ENCODE measurements at places on chromosomes 3 and 15.
A peak's percentile ranks its signal among the peaks of the same experiment; 100 is the strongest.

DNA sequence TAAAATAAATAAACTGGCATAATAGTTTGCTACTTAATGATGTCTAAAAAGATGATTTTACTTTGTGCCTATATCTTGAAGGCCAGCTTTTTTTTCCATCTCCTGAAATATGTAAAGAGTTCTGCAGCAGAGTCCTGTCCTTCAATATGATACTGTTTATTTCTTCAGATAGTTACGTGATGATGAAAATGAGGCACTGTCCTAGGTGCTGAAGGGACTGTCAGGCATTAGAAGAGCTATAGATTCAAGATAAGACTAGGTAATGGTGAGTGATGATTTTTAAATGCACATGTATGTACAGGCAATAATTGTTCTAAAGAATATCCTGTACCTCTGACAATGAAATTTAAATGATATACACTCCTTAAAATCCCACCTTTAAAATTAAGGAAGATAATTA lies 326.9 kb upstream of the DNAJC19 start:
- no peak for DNase-seq

DNA sequence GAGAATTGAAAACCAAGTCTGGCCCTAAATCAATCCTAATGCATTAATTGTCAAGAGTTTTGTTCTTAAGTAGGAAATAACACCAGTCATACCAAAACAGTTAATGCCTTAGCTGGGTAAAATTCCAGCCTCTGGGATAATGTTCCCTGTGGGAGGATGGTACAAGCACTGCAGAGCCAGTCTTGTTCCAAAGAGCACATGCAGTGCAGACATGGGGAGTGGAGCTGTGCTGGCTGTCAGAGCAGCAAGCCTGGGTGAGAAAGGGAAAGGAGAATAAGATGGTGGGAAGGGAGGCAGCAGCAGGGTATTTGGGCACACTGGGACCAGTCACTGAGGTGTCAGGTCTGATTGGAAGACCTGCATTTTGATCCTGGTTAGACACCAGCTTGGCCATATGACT lies 12.1 kb downstream of the ALAS1 start:
- no peak for DNase-seq

GRCh38 chr3:115239717-115240116 lies 92.6 kb upstream of the ZBTB20 start:
- peak; percentile 64 for DNase-seq

DNA sequence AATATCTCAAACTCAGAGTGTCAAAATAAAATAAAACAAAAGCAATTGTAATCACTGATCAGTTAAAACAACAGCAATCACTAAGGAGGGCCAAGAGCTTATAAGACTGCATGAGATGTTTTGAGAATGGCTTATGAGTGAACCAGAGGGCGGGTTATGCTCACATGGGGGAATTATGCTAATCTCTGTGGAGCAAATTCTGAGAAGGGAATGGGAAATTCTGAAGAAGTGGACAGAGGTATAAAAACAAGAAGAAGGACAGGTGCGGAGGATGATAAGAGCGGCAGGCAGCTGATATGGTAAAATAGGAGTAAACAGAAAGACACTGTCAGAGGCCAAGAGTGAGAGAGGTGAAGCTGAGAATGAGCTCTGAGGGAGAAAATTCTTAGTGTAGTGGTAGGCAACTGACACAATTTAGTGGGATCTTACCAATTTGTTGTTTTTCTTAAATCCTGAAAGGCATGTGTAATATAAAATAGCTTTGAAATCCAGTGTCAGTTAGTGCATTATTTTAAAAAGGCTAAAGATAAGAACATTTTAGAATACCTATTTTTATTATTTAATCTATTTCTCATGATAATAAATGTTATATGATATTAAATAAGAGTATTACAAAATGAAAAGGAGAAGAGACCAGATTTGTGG lies 133.8 kb downstream of the SPATA16 start:
- DNase-seq = no peak

DNA sequence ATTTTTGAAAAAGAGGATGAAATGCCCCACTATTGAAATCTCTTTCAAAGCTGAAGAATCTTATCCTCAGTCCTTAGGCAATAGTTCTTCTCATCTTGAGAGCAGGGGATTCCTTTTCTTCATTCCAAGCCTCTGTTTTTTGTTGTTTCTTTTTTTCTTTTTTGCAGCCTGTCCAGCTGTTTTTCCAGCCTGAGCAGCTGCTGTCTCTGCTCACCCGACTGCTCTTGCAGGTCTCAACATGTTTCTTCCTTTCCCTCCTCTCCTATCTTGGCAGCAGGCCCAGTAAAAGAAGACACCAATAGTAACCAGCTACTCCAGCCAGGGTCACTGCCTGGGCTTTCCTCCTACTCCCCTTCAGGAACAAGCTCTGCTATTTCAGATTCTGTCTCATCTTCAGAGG lies 23.8 kb downstream of the MEX3B start:
- DNase-seq = no peak

DNA sequence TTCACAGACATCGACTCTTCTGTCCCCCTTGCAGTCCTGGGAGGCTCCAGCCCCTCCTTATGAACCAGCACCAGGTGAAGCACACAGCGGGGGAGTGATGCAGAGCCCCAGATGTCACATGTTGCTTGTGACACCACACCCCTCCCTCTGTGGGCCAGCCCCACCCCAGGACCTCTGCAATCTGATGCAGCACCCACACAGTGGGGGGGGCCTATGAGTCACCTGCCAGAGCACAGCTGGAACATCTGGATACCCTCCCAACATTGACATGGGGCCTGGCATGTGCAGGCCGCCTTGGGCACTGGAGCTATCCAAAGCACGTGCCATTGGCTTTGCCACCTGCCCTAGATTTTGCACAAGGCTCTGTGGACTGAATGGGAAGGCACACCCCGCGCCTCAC lies 70.5 kb downstream of the FEM1B start:
- no peak for DNase-seq

DNA sequence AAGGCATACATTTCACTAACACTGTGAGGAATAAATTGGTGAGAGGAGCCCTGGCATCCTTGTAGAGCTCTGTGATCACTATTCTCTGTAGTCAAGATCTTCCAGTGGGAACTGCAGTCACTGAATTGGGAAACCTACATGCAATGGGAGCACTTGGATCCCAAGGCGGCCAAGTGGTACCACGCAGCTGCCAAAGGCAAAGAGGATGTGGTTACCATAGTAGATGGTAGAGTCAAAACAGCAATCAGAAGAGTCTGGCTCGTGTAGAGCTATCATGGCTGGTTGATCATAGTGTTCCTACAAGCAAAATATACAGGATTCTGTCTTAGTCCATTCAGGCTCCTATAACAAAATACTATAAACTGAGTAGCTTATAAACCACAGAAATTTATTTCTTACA lies 849.7 kb downstream of the ROBO2 start:
- no peak for DNase-seq

DNA sequence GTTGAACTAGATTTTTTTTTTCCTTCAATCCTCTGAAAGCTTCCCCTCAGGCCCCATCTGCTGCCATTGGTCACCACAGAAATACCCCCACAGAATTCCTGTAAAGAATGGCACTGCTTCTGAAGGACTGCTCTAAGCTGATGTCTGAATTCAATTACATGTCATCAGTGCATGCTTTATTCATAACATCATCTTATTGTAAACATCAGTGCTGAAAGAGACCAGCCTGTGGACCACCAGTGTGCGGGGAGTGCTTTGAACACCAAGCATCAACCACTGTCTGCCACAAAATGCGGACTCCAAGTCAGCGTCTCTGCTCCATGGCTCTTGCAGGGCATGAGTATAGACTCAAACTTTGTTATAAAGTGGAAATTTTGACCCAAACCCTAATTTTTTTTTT lies 11.6 kb downstream of the PHLDB2 start:
- no peak for DNase-seq

DNA sequence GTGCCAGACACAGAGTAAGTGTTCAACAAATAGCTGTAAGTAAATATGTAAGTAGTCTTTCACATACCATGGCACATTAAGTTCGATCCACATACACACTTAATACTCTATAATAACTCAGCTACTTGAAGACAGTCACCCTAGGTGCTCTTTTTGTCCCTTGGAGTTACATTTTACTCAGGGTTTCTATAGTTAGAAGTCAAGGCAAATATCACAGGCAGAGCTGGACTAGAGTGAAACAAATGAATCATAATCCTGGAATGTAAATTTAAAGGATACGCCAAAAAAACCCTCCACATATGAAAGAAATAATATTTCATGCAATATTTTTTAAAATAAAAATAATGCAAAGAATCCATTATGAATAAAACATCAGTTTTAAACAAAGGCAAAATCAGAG lies 461.8 kb downstream of the MAGI1 start:
- DNase-seq = no peak

DNA sequence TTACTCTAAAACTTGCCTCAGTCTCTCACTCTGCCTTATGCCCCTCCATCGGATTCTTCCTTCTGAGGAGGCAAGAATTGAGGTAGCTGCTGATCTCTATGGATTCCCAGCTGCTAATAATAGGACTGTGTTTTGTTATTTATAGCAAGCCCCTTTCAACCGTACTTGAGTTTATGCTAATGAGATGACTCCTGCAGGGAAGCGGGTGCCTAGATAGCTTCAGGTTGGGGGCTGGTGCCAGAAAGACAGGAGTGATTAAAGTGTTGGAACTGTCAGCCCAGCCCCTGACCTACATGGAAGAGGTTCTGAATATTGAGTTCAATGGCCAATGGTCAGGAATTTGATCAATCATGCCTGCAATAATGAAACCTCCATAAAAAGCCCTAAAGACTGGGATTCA lies 21.8 kb upstream of the LIMD1 start:
- no peak for DNase-seq

- no peak for DNase-seq
Measured at GRCh38 chr3:191357909-191358308, 27.6 kb upstream of the UTS2B start.

- DNase-seq = no peak
Measured at GRCh38 chr3:172987273-172987672, 153.8 kb downstream of the SPATA16 start.

- DNase-seq = no peak
Measured at GRCh38 chr3:124360155-124360554, 368.2 kb upstream of the ROPN1 start.

GRCh38 chr3:188727052-188727451 lies 444.7 kb upstream of the TPRG1 start:
- no peak for DNase-seq

DNA sequence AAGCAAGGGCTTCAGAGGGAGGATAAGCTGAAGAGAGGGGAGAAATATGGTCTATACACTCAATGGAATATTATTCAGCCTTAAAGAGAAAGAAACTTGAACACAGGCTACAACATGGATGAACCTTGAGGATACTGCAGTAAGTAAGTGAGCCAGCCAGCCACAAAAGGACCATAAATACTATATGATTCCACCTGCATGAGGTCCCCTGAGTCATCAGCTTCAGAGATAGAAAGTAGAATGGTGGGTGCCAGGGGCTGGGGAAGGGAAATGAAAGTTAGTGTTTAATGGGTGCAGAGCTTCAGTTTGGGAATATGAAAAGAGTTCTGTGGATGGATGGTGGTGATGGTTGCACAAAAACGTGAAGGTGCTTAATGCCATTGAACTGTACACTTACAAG lies 68.4 kb upstream of the SEC13 start:
- DNase-seq = no peak

DNA sequence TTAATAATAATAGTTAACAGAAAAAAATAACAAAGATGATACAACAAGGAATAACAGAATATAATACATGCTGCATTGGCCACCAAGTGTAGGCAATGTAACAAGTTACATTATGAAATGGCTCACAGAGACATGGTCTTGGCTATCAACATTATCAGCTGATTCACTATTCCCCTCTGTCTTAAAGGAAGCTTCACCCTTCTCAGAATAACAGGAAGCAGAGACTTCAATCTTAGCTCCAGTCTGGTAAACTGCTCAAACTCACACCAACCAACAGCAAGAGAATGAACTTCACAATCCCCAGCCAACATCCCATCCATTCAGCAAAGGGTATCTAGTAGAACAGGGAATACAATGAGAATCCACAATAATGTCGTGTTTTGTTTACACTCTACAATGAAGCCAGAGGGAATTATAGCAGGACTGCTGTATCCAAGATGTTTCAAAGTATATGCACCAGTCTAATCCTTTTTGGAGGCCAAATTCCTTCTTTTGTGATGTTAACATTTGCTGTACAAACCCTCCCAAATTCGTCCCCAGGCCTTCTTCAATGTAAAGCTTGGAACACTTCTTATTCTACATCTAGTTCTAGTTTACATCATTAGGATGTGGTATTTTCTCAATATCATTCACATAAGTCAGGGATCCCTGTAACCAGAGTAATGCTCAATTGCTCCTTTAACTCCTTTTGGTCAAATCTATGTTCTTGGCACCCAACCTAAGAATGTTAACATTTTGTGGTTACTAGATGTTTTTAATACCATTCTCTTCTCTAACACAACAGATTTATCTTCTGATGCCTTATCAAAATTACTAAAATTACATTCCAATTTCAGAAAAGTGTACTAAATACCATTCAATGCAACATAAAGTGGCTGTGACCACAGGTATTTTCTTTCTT lies 52.4 kb upstream of the CMSS1 start:
- DNase-seq = no peak

- DNase-seq = no peak
Measured at GRCh38 chr3:50138266-50139200, 16.6 kb upstream of the SEMA3F start.

GRCh38 chr3:194330579-194330978 lies 20.5 kb downstream of the CPN2 start:
- DNase-seq = no peak

- DNase-seq = no peak
Measured at GRCh38 chr3:29511701-29512100, 230.8 kb downstream of the RBMS3 start.

DNA sequence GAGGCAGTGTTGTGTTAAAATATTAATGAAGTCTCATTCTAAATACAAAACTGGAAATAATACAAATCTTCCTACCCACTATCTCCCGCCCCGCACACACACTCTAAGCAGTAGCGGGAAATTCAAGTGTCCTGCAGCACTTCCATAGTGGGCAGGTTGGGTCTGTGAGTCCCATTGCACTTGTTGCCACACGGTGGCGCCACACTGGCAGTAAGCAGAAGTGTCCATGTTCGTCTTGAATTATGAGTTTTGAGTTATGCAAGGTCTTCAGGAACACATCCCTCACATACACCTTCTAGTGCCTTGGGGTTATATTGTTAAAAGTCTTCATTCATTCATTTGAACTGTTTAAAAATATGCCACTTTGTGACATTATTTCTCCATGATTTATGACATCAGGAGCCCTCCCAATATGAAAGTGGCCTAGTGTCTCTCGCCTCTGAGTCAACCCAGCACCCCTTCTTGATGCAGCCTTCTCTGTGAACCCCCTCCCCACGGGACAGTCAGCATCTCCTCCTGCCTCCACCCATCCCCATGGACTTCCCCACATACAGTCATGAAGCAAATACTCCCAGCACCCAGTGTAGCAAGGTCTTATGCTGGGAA lies 17.6 kb upstream of the CCDC174 start:
- peak; percentile 65 for DNase-seq

- DNase-seq = no peak
Measured at GRCh38 chr15:64146041-64146440, 5.5 kb upstream of the SNX22 start.

GRCh38 chr3:138434875-138435772 lies 708 bp downstream of the ESYT3 start:
- peak; percentile 31 for DNase-seq

GRCh38 chr3:46236294-46237054 lies 5.8 kb upstream of the CCR3 start:
- DNase-seq = no peak

- no peak for DNase-seq
Measured at GRCh38 chr3:126442856-126443242, 32.8 kb downstream of the ZXDC start.

Measured in glutamatergic neuron (in vitro differentiated cells).